ENCODE measurements at places on chromosomes 5 and 9.

DNA sequence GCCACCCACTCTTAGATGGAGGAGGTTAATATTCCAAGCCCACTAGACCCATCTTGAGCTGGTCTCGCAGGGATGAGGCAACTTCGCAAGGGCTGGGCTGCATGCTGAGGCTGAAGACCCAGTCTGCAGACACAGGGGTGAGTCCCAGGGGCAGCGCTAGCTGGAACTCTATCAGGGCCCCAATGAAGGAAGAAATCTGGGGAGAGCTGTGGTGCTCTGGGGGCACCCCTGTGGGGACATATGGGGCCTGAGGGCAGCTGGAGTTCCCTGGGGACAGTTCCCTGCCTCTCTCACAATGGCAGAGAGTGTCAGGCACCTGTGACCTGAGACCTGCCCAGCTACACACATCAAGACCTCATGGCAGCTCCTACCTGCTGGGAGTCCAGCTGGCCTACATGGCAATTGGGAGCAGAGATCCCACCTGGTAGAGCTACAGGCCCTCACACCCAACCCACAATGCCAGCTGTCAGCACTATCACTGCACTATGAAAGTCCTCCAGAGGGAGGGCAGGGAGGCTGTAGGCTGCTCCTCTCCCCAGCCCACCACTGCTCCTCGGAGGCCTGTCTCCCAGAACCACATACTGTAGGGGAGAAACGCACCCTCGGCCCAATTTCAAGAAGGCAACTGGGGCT lies 202.2 kb downstream of the GABBR2 start:
- DNase-seq, result no peak

GRCh38 chr5:136538534-136538933 lies 173.2 kb upstream of the TRPC7 start:
- no peak for DNase-seq

- no peak for DNase-seq
These were observed 25.1 kb upstream of the LMX1B start for GRCh38 chr9:126588491-126589168.

DNA sequence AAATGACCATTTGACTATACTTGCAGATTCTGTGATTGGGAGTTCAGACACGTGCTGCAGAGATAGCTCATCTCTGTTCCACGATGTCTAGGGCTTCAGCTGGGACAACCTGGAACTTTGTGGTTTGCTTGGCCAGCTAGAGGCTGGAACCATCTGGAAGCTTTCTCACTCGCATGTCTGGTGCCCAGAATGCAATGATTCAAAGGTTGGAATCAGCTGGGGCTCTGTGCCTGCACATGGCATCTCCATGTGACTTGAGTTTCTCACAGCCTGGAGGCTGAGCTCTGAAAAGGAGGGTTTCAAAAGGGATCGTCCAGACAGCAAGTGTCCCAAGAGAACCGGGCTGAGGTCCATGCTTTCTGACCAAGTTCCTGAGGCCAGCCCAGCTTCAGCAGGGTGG lies 465.2 kb downstream of the GADD45G start:
- DNase-seq, result no peak

- DNase-seq, result no peak
These were observed 247.0 kb downstream of the TRPM3 start for GRCh38 chr9:70874451-70874850.

DNA sequence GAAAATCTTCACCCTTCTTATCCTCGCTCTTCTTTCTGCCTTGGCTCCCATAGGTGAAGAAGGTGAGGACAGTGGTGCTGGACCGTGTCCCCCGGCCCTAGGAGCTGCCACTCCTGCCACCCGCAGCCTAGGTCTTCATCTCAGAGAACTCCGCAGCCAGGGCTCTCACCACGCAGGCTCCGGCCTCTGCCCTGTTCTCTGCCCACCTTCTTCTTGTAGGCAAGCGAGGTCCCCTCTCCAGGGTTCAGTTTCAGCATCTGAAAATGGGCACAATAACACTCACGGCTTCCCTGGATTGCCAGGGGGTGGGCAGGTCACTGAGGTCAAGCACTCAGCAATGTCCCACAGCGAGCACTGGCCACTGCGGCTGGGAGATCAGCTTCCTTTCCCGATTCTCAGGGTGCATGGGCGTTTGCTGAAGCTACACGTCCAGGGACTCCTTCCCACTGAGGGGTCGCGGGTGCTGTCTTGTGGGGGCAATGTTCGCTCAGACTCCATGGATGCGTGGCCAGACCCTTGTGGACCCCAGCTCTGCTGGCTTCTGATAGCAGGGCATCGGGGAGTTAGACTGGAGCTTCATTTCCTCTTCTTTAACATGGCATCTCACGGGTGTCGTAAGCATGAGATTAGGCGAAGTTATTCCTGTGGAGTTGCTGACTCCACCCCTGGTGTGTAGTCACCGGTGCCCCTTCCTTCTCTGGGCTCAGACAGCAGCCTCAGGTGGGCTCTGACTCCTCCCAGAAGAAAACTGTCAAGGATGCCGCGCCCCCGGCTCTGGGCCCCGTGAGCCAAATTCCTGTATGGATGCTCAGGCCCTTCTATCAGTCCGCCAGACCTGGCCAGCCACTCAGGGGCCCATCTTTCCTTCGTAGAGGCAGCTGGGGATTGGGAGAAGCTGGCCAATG lies 145.1 kb upstream of the IRX2 start:
- DNase-seq, result no peak

GRCh38 chr5:110072651-110073050 lies 382.9 kb downstream of the MAN2A1 start:
- DNase-seq, result no peak

DNA sequence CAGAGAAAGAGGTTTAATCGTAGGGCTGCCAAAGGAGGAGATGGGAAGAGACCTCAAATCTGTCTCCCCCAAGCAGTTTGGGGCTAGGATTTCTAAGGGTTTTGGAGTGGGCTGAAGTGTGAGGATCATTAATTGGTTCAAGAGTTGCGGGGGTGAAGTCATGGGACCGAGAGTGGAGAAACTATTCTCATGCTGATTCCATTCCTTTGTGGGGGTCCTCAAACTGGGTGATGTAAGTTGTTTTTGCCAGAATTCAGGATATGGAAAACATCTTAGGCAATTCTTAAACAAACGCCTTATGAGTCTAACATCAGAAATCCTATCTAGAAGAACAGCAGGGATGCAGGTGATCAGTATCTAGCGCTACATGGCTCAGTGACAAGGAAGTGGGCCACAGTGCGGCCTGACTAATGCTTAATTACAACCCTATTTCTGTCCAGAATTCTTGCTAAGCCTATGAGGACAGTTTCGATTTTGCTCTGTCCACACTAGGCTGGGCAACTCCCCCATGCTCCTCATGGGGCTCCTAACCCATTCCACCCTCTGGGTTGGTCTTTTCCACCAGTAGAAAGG lies 27.7 kb upstream of the TRIO start:
- DNase-seq, result no peak

DNA sequence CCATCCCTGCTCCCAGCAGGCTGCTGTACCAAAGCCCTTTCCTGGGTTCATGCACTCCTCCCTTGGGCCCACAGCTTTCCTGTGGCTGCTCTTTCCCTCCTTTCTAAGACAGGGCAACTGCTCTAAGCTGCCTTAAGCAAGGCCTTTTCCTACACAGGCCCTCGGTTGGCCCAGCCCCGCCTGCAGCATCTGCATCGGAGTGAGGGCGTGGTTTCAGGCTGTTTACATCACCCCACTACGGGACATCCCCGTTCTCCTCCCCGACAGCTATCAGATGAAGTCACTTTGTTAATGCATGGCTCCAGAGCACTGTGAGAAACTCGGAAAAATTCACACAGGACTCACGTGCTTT lies 3.4 kb downstream of the DPH7 start:
- DNase-seq, result peak; percentile 75

- no peak for DNase-seq
These were observed 87.4 kb upstream of the LHFPL2 start for GRCh38 chr5:78735834-78736463.

DNA sequence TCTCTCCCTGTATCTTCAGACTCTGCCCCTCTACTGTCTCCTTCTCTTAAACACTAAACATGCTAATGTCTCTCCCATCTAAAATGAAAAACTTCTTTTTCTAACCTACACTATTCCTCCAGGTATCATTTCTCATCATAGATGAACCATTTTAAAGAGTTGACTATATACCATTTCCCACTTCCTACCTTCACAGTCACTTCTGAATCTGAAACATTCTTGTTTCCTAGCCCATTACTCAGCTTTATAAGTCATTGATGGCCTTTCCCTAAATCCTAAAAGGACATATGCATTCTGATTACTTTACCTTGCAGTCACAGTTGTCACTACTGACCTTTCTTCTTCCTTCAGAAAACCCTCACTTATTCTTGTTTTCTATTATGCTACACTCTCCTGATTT lies 118.2 kb downstream of the SSBP2 start:
- no peak for DNase-seq

GRCh38 chr5:159132429-159133040 lies 32.8 kb upstream of the EBF1 start:
- no peak for DNase-seq

DNA sequence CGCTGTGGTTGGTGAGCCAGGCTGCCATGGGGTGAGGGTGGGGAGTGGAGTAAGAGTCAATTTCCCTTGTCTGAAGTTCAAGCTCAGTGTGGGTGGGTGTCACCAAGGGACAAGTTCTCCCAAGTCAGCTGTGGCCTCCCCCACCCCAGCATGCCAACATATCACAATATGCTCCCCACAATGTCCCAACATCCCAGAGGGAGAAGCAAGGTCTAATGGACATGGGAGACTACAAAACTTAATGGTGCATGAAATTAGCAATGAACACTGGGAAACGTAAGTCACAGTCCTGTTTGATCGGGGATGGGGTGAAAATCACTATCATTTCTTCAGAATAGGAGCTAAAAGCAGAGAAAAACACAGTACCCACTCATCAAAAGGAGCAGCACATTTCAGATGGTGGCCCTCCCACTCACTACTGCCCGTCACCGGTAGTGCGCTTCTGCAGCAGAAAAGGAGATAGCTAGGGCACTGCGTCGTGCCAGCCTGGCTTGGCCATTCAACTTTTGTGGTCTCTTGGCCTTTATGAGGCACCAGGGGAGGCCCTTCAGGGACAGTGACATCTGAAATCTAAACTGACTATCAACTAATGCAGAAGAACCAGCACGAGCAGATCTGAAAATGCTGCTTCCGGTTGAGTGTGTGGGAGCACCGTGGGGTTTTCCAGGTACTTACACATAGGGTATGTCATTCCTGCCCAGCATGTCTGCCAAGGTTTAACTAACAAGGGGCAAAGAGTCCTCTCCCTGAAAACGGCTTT lies 20.5 kb upstream of the NDFIP1 start:
- no peak for DNase-seq

- DNase-seq, result no peak
These were observed 3.1 kb upstream of the CATSPER3 start for GRCh38 chr5:134964359-134965270.

DNA sequence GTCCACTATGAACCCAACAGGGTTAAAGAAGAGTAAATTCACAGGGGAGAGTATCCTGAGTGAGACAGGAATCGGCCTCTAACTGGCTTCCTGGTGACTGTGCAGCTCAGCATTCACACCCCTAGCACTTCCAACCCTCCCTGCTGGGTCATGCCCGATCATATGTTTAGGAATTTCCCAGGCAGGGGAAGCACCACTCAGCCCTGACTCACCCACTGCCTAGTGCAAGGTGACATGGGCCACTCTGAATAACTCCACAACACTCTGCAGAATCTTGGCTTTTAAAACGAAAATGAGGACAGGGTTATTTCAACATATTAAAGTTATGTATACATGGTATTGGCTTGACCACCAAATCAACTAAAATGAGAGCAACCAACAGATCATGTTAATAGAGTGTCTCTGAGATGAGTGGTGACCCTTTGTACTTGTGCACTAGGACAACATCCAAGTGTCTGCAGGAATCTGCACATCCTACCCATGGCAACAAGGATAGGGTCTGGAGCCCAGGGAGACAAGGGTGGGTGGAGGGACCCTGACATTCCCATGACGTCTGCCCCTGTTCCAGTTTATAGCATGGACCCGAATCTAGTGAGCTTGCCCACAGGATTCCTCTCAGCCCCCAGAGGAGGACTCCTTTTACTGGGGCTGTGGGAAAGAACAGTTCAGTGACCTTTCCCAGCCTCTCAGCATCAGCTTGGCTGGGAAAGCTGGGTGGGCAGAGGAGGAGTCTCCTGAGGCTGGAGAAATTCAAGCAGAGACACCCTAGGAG lies 485.8 kb downstream of the SEMA5A start:
- DNase-seq, result no peak

Data from pons (tissue), 1 donor.